NCI-H187 treated with DMSO at 0.1 percent for 48 hours (cell line): ENCODE measurements at places on chromosomes 2 and 18.

DNA sequence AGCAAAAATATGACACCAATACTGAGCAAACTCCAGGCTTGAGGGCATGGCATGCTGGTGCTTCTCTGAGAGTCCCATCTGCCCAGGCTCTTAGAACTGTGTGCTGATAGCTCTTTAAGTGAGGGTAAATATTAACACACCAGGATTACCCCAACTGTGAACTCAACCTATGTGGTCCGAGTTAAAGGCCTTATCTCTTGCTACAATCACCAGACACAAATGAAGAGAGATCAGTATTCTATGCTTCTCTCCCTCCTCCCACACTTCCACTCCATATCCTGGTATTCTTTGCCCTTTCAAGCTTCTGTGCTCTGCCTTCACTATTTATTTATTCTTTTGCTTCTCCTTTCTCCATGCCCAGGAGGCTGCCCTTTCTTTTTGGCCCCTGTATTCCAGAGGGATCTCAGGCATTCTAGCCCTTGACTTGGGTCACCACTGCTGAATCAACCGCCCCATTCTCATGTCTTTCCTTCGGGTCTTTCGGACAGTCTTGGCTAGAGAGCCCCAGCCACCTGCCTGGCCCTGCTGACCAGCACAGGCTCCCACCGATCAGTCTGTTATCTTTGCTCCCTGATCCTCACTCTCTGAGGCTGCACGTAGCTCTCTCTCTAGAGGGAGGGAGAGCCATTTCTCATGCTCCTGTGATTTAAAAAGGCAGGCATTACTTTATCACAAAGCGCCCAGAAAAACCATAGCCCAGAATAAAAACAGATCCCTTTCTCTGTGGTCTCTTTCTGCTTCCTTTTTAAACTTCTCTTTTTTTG is 17.2 kb upstream of the HK2 start:
- no peak for DNase-seq

DNA sequence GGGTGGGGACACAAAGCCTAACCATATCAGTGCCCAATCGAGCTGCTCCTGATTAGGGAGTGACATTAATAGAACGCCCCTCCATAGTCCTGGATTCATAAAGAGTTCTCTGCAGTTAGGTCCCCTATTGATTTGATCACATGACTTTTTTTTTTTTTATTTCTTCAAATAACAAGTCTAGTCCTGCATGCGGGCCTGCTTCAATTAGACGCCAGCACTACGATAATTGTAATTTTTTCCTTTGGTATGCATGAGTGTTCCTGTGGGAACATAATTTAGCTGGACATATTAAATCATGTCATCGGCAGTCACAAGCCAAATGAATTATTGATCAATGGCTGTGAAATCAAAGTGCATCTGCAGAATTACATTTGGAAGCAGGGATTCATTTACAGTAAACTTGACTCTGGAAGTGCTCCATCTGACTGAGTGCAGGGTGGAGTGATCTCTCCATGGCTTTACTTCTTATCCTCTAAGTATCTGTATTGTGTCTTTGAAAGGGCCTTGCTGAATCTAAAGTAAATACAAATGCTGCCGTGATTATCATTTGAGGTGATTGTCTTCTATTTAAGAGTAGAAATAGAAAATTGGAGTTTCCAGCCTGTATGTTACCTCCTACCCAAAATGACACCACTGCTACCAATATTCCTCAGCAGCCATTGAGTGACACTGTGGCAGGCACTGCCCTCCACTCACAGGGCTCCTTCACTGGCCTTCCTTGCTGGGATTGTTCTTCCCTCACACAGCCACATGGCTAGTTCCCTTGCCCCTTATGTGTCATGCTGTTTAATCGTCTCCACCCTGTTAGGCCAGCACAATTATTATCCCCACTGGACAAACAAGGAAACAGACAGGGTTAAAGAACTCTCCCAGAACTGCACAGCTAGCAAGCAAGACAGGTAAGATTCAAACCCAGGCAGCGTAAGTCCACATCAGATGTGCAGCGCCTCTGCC is 337.4 kb upstream of the ID2 start:
- no peak for DNase-seq

DNA sequence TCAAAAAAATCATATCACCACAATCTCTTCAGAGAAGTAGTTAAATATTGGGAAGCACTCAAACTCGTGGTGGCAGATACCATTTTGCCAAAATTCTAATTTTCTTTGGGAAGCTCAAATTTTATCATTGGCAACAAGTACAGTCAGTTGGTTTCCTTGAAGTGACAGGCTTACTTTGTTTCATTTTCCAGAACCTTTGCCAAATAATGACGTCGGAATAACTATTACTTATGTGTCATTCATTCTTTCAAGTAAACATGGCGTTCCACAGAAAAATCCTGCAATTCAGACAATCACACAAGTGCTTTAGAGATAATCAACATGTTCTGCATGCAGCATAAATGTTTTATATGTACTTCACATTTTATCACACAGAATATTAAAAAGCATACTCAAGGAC is 5.4 kb downstream of the TTLL4 start:
- DNase-seq = no peak

DNA sequence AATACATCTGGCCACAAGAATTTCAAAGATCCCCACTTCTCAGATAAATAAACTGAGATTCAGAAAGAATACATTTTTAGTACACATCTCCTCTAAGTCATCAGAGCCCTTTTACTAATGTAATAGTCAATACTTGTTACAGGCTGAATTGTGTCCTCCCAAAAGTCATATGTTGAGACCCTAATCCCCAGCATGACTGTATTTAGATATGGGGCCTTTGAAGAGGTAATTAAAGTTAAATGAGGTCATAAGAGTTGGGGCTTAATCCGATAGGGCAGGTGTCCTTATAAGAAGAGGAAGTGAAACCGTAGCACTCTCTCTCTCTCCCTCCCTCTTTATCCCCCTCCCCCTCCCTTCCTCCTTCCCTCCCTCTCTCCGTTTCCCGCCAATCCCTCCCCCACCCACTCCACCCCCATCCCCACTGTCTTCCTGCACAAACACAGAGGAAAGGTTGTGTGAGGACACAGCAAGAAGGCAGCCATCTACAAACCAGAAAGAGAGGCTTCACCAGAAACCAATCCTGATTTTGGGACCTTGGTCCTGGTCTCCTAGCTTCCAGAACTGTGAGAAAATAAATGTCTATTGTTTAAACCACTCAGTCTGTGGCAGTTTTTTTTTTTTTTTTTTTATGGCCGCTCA is 66.6 kb upstream of the ZNF397 start:
- DNase-seq = peak; percentile 37

GRCh38 chr18:75221397-75221796 is 10.8 kb downstream of the TSHZ1 start:
- no peak for DNase-seq

DNA sequence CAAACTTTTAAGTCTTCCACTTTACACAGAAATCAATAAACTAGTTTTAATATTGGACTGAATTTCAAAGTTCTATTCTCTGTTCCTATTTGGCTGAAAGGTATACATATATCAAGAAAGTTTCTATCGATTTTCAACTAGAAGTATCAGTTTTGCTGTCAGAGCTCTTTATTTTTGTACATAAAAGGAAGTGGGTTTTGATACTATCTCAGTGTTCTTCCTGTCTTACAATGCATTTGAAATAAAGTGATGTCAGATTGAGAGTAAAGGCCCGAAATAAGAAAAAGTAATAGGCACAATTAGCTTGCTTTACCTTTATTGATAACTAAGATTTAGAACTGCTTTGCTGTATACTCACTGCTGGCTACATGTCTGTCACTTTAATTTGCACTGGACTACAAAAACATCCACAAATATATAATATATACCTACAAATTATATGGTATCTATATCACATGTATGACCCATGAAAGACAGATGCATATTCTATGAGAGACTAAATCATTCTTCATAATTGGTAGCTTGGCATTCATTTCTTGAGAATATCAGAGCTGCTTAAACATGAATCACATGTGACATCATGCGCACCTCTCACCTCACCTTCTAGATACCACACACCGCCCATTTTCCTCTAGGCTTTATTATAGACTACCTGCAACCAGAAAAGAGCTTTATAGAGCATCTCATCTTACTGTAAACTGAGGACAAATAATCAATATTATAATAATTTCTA is 83.6 kb downstream of the ASXL2 start:
- DNase-seq = no peak

DNA sequence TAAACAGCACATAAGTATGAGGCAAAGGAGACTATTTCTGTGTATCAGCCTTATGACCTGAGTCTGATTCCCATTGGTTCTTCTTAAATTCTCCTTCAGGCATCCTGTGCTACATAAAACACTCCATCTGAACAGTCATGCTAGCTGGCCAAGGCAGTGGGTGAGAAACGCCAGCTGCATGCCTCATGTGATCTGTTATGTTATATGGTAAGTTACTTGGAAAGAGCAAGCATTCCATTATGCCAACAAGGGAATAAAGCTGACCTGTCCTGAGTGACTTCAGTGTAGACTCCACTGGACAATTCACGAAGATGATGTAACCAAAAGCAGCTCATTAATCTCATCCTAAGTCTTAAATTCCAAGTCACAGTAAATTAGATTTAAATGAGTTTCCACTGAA is 216.5 kb upstream of the FN1 start:
- no peak for DNase-seq

DNA sequence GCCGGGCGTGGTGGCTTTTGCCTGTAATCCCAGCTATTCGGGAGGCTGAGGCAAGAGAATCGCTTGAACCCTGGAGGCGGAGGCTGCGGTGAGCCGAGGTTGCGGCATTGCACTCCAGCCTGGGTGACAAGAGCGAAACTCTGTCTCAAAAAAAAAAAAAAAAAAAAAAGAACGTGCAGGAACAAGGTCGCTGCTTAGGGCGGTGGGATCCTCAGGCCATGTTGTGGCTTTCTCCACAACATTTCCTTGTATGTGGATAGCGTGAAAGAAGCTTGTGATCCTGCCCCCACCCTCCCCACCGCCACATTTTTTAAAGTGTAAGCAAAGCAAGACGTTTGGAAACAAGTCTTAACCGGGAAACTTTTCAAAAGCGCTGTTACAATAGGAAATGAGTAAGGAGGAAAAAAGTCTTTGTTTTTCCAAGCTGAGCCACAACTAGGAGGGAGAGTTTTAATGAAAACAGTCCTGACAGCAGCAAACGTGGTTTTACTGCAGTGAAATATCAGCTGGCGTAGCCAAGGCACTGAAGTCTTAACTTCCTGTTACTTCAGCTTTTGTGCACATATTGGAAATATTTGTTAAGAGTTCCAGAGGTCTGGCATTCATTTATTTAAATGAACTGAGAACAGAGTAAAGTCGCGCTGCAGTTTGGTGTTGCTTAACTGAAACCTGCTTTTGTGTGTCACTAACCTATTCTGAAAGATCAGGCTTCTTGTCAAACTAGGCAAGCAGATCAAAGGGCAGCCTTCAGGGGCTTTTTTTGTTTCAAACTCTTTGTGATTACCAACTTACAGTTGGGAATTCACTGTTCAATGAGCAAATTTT is 3.8 kb downstream of the TGIF1 start:
- DNase-seq = no peak

- no peak for DNase-seq
Measured at GRCh38 chr2:98357849-98358248, 11.6 kb downstream of the CNGA3 start.

DNA sequence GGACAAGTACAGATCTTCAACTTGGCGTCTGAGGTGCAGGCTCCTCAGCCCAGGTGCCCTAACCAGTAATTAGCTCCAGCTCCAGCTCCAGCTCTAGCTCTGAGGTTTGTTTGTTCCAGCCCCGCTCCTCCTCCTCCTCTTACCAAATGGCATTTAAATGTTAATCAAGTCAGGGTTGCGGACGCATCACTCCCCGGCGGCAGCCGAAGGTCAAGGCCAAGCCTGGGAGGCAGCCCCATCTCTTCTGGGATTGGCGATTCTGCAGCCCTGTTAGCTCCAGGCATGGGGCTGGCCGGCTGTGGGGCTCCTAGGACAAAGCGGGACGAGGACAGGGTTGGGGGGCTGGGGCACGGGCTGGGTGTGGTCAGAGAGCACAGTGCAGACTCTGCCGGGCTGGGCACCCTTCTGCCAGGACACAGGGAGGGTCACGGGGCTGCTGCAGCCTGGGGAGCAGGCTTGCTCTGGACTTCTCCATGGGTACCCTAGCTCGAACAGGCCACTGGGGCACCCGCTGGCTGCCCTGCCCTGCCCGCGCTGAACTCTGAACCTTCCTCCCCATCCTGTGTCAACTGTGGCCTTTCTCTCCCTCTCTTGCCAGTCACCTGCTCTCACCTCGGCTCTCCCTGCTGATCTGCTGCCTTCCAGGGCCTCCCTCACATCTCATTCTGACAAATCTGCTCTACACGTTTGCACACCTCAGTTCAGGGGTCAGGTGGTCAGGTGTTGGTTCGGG is 203.3 kb downstream of the CELF4 start:
- no peak for DNase-seq

- DNase-seq = no peak
Measured at GRCh38 chr2:63614983-63615945, 26.5 kb downstream of the MDH1 start.

DNA sequence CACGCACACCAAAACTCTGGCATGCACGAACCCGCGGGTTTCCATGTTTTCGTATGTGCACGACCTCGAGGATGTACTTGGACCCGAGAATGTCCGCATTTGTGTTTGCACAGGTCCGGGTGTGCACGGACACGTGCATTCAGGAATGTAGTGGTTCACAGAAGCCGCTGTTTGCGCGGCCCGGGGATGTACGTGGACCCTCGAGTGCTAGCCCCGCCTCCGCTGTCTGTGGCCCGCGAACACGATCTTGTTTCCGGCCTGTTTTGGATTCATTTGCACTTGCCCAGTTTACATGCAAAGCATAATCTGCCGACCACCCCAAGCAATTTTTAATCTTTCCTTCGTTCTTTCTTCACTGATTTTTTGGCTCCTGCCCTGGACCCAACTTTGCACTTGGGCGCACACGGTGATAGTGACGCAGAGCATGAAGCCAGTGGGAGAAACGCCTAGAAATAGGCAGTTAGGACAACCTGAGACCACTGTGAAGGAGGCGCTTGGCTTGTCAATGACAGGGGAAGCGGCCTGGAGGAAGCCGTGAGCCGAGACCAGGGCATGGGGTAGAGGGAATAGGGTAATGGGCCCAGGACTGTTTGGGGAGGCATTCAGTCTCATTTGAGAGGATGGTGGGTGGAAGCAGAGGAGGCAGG is 45.4 kb upstream of the PTMA start:
- no peak for DNase-seq

- DNase-seq = no peak
Measured at GRCh38 chr2:70233926-70234325, 14.5 kb downstream of the TIA1 start.

DNA sequence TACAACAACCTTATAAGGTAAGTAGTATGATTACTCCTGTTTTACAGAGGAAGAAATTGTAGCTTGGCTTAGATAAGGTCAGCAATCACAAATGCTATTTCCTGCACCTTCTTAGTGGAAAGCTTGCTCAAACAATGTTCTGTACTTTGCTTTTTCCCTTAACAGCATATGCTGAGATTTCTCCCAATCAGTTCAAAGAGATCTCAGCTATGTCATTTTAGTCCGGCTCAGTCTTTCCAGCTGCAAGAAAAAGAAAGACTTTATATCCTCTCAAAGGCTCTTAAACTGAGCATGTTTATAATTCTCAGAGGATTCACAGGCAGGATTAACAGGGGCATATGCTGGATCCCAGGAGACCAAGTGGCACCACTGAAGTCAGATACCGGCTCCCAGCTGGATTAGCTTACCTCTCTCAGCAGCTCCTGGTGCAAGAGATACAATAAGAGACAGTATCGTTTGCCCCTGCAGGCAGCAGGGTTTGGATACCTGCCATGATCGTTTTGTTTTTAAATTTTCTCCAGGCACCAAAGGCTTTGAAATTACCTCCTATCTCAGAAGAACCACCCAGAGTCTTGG is 29.5 kb downstream of the KIAA2012 start:
- no peak for DNase-seq

- no peak for DNase-seq
Measured at GRCh38 chr2:47201224-47201623, 46.1 kb upstream of the STPG4 start.
